Smooth muscle cell of the brain vasculature (primary cell): ENCODE measurements at places on chromosomes 5 and 9.

GRCh38 chr9:3495855-3496254 lies 29.9 kb downstream of the RFX3 start:
- DNase-seq: no peak

DNA sequence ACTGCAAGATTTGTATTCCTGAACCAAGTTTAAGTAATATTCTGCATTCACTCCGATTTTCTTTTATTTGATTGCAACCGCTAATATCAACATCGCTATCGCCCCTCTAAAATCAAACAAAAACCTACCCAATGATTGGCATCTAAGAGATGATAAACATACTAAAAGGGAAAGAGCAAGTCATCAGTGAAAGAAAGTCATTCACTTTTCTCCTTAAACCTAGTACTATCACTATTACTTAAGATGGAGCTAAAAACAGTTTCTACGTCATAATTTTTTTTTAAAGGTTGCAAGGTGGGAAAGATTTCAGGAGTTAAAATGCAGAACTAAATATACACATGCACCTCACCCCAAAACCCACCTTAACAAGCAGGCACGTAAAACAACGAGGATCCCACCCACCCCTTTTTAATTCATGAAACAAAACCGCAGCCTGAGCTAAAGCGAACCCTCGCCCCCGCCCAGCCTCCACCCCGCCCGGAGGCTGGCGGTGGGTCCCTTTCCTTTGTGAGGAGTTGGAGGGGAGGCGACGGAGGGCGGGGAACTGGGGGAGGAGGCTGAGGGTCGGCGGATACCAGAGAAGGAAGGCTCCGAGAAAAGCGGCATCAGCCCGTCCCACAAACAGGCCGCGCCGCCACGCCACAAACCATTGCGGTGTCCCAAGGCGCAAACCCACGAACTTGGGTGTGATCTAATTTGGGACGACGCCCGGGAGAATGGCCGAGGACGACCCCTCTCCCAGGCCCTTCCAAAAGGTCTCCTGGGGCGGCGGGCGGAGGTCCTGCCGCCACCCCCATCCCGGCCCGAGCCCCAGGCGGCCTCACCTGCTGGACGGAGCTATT lies 861 bp downstream of the UBQLN1 start:
- DNase-seq: no peak

DNA sequence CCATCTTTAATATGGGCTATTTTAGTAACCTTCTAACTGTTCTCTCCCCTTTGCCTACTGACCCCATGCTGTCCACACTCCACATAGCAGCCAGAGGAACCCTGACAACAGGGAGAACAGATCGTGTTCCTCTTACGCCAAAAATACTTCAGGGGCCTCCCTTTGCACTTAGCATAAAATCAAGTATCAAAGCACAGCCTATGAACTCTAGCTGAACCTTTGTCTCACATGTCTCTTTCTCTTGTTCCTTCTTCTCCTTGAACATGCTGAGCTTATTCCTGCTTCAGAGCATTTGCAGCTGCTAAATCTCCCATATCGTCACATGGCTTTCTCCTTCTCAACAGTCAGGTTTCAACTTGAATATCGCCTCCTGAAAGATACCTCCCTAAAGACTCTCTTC lies 698.8 kb upstream of the C9orf72 start:
- no peak for DNase-seq

GRCh38 chr9:99019510-99020331 lies 76.0 kb downstream of the COL15A1 start:
- no peak for DNase-seq

GRCh38 chr5:32581010-32581785 lies 4.2 kb upstream of the SUB1 start:
- DNase-seq: no peak

GRCh38 chr5:169242175-169242848 lies 58.6 kb downstream of the SLIT3 start:
- DNase-seq: no peak

- DNase-seq: no peak
Measured at GRCh38 chr5:147057051-147057450, 177.8 kb upstream of the STK32A start.

- DNase-seq: no peak
Measured at GRCh38 chr5:88665750-88666215, 217.2 kb downstream of the MEF2C start.

- DNase-seq: no peak
Measured at GRCh38 chr5:76816110-76816831, 2.6 kb upstream of the F2RL1 start.

DNA sequence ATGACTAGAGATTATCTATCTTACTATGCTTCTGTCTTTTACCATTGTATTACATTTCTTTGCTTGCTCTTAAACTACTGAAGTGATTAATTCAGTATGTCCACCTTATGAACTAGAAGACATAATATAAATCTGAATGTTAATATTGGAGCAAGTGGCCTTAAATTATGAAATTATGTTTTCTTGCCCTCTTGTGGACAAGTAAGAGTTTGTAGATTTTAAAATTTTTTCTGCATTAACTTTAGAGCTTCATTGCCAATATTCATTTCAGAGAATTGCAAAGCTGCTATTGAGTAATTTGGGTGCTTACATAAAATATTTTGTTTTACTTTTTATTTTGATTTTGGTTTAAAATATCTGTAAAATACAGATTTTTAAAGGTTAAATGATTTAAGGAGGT lies 55.3 kb downstream of the RANBP17 start:
- DNase-seq: no peak
